ENCODE measurements at places on chromosomes 7 and 10. TPM values are rescaled to one million over a fixed set of nuclear protein-coding genes. Genes with fewer than 3 reads are reported as not detected.

- H3K36me3 ChIP-seq: no peaks in the 10 kb centered on the region
- H3K27me3 ChIP-seq: peaks cover 22% of the 10 kb centered on the region
- no peaks in the 10 kb centered on the region for H3K4me1 ChIP-seq
- H3K27ac ChIP-seq: no peak overlapping the region
- no peak for DNase-seq
Observed at GRCh38 chr10:128095027-128095752, 31.0 kb downstream of the MKI67 start.

- peak overlapping the region; percentile 97 for H3K27ac ChIP-seq
- H3K27me3 ChIP-seq: no peaks in the 10 kb centered on the region
- peaks cover 35% of the 10 kb centered on the region for H3K4me1 ChIP-seq
- DNase-seq: peak; percentile 53
Observed at GRCh38 chr7:143901332-143901667, 676 bp downstream of the TCAF1 start.

ZNF777 gene
- total RNA-seq: 6.8 TPM

DNA sequence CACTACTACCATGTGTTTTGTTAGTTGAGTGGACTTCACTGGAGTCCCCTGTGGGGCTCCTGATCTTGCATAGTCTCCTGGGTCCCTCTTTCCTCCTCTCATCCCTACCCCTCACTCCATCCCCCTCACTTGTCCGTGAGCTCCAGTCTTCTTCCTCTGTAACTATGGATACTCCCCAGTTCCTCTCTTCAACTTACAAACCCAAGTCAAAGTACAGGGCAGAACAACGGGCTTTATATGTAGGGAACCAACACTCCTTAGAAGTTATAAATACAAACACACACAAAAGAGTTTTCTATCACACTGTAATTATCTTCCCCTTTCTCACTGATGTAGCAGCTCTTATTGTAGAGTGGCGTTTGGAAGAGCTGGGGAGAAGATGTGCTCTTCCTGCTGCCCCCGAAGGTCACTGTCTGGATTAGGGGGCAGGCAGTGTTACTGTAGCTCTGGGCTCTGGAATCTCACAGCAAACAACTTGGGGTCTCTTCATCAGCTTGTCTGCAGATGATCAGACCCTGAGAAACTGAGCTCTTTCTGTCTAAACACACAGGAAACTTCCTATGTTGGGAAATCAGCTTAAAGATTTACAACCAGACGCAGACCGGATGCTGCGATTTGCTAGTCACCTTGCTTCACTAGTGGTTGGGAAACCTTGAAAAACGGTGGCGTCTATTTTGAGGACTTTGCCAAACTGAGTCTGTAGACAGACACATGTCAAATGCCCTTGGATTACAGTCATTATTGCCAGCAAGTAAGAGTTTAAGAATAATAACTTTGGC lies 13.6 kb downstream of the SNX10 start:
- no peak overlapping the region for H3K27ac ChIP-seq
- H3K36me3 ChIP-seq: no peaks in the 10 kb centered on the region
- H3K27me3 ChIP-seq: no peaks in the 10 kb centered on the region

FANK1 gene
- not detected for total RNA-seq

BMI1 gene
- total RNA-seq: 40.2 TPM

- no peaks in the 10 kb centered on the region for H3K27me3 ChIP-seq
- no peak overlapping the region for H3K27ac ChIP-seq
Observed at GRCh38 chr7:43658718-43659548, 70.4 kb downstream of the COA1 start.

MINPP1 gene
- 6.4 TPM for total RNA-seq

CFTR gene
- total RNA-seq: 0.56 TPM

GRCh38 chr7:2048531-2048930 lies 184.2 kb downstream of the MAD1L1 start:
- H3K4me1 ChIP-seq: peaks cover 8% of the 10 kb centered on the region
- DNase-seq: no peak
- H3K4me3 ChIP-seq: no peak overlapping the region
- no peak overlapping the region for H3K27ac ChIP-seq
- no peaks in the 10 kb centered on the region for H3K27me3 ChIP-seq
- peaks cover 1% of the 10 kb centered on the region for H3K36me3 ChIP-seq

ODAD2 gene
- total RNA-seq: 1.7 TPM

DNA sequence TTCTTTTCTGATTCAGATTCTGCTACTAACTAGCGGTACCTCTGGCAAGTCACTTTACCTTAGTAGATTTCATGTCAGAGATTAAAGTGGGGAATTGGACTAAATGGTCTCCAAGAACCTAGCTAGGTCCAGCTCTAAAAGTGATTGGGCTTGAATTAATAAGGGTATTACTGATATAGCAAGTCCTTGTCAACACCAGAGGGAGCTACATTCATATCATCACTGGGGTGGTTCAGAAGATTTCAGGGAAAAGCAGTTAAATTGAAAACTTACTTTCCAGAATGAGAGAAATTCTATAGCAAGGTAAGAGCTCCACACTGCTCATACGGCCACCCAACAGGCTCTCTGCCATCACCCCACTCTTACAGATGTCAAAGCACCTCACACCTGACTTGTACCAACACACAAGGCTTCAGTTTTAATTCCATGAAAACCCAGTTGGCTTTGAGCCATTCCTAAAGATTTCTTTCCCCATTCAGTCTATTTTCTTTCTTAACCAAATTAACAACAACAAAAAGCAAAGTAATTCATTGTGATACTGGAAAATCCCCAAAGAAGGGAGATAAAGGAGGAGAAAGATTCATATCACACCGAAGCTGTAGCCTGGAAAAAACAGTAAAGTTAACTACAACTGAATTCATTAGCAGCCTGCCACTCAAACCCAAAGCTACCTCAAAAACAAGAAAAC lies 38.0 kb upstream of the SPOCK2 start:
- no peaks in the 10 kb centered on the region for H3K36me3 ChIP-seq
- H3K27ac ChIP-seq: no peak overlapping the region
- peaks cover 6% of the 10 kb centered on the region for H3K4me1 ChIP-seq
- no peak overlapping the region for H3K4me3 ChIP-seq
- no peaks in the 10 kb centered on the region for H3K27me3 ChIP-seq

DNA sequence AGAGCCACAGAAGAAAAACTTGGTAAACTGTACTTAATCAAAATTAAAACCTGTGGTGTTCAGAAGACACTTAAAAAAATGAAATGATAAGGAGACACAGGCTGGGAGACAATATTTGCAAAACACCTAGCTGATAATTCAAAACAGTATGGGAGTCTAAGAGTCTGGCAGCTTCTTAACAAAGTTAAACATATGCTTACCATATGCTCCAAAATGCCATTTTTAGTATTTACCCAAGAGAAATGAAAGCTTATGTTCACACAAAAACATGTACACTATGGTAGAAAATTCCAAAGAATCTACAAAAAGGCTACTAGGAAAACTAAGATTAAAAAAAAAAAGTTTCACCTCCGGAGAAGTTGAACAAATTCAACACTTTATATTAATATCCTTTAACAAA lies 48.6 kb downstream of the ITGB1 start:
- peaks cover 9% of the 10 kb centered on the region for H3K4me1 ChIP-seq
- peaks cover 92% of the 10 kb centered on the region for H3K36me3 ChIP-seq
- H3K27ac ChIP-seq: no peak overlapping the region

DNA sequence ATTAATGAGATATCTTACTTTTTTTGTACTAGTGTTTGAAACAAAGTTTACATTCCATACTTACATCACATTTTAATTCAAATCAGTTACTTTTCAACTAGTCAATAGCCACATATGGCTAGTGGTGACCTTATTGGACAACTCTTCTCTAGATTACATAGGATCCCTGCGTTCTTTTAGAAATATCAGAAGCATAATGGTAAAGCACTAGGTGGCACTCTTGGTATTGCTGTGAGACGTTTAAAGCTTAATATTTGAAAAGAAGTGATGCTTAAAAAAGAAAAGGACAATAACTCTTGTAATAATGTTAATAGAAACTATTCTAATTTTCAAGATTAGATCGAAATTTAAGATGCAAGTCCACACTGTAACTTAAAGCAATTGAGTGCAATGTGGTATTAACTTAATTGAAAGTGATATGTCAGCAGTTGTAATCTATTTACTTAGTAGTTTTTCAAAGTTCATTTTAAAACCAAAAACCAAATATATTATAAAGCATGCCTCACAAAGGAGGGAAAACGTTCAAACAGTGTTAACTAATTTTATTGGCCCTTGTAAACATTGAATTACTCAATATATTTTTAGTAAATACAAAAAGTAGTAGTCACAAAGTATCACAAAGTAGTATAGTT lies 339.1 kb downstream of the ATRNL1 start:
- H3K4me3 ChIP-seq: no peak overlapping the region
- H3K27ac ChIP-seq: no peak overlapping the region
- H3K27me3 ChIP-seq: no peaks in the 10 kb centered on the region
- no peak for DNase-seq

GFRA1 gene
- total RNA-seq: 3.6 TPM

JAKMIP3 gene
- 1.7 TPM for total RNA-seq

- peaks cover 3% of the 10 kb centered on the region for H3K4me1 ChIP-seq
- no peak overlapping the region for H3K4me3 ChIP-seq
- peaks cover 10% of the 10 kb centered on the region for H3K36me3 ChIP-seq
- no peak overlapping the region for H3K27ac ChIP-seq
- no peaks in the 10 kb centered on the region for H3K27me3 ChIP-seq
Observed at GRCh38 chr10:77977016-77977415, 50.5 kb upstream of the DLG5 start.

DNA sequence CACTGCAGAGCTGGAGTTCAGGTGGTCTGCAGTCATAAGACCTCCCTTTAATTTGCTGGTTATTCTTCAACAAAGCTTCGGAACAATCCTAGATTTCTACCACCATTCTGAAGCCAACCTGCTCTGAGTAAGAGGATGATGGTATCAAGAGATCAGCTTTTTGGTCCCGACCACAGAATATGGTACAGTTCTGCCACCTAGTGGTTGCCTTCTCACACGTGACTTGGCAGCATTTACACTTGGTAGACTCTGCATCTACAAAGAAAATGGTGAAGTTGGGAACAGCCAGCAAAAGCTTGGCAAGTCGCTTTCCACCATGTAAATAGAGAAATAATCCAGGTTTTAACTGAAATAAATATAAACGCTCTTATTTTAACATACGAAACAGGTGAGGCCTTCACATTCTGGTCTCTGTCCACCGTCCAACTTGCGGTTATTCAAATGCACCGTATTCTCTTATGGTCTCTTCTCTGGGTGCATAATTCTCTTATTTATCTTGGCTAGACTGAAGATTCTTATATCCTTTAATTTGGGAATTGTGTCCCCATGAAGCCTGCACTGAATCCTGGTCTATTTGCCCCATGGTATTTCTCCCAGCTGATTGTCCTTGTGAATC lies 173.9 kb upstream of the GRM3 start:
- H3K27me3 ChIP-seq: no peaks in the 10 kb centered on the region
- H3K4me3 ChIP-seq: no peak overlapping the region
- H3K4me1 ChIP-seq: no peaks in the 10 kb centered on the region
- DNase-seq: peak; percentile 13

DNA sequence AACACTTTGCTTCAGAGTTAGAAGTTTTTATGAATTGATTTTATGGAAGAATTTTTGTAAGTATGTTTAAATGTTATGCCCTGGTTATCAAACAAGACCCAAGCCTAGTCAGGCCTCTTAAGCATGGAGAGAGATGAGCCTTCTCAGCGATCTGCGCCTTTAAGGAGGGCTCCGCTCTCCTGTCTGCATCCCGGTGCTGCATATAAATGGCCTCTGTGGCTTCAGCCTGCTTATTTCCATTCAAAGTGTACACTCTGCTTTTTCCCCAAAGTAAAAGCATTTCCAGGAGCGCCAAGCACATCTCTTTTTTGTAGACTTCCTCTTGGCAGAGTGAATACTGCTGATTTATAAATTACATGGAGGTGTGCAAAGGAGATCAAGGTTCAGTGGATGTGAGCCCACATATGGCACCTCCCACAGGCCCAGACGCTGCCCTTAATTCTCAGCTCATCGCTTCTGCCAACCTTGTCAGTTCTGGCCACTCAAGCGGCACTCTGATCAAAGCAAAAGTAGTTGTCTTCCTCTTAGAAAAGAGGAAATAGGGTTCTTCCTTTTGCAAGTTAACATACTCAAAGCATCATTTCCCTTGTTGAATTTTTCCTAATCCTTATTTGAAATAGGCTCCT lies 70.0 kb upstream of the SFMBT2 start:
- H3K4me3 ChIP-seq: no peak overlapping the region
- peaks cover 11% of the 10 kb centered on the region for H3K27me3 ChIP-seq
- DNase-seq: no peak
- no peaks in the 10 kb centered on the region for H3K36me3 ChIP-seq
- no peak overlapping the region for H3K27ac ChIP-seq
- peaks cover 9% of the 10 kb centered on the region for H3K4me1 ChIP-seq

DNA sequence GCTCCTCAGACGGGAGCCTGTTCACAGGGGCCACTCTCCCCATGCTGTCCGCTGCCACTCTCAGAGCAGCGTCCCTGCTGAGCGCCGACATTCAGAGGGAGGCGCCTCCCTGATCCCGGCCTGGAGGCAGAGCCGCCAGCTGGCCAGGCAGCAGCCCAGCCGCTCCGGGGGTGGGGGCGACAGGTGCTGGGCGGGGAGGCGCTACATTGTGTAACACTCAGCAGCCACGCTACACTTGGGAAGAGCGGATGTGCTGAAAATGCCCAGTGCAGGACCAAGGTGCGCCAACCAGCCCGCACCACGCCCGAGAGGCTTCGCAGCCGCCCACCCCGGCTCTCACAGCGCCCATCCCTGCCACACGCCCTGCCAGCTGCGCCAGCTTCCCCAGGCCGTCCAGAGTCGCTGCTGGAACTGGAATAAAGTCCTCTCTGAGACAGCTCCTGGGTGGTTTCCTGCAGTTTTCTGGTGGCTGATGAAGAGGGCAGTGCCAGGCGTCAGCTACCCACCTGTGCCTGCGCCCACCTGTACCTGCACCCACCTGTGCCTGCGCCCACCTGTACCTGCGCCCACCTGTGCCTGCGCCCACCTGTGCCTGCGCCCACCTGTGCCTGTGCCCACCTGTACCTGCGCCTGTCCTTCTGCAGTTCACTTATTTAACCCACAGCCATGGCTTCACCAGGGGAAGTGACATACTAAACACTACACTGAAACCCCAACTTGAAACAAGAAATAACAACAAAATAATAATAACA lies 25.7 kb downstream of the STK32C start:
- H3K27me3 ChIP-seq: peaks cover 4% of the 10 kb centered on the region
- no peak overlapping the region for H3K27ac ChIP-seq
- H3K4me3 ChIP-seq: no peak overlapping the region
- H3K4me1 ChIP-seq: peaks cover 4% of the 10 kb centered on the region
- no peaks in the 10 kb centered on the region for H3K36me3 ChIP-seq
- DNase-seq: no peak

- peaks cover 3% of the 10 kb centered on the region for H3K4me1 ChIP-seq
- no peak overlapping the region for H3K4me3 ChIP-seq
- H3K27ac ChIP-seq: no peak overlapping the region
Observed at GRCh38 chr7:94431176-94431575, 36.5 kb downstream of the COL1A2 start.

GRCh38 chr7:134301592-134301991 lies 15.1 kb downstream of the SLC35B4 start:
- DNase-seq: no peak
- peaks cover 89% of the 10 kb centered on the region for H3K36me3 ChIP-seq
- H3K4me1 ChIP-seq: no peaks in the 10 kb centered on the region
- no peak overlapping the region for H3K27ac ChIP-seq
- H3K27me3 ChIP-seq: no peaks in the 10 kb centered on the region

DNA sequence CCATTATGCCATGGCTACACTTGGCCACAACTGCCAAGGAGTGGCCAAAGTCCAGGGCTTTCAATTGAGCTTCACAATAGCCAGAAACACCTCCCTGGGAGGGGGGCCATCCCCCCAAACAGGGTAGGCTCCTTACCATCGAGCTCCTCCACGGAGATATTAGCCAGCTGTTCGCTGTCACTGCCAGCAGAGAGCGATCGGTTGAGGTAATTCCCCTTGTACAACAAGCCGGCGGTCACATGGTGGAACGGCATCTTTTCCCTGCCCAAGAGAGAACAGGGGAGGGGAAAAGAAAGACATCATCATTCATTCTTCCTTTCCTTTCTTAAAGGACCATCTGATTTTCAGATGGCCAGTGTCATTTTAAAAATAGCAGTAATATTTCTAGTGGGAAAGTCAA lies 133.6 kb downstream of the CALN1 start:
- no peaks in the 10 kb centered on the region for H3K36me3 ChIP-seq
